ENCODE measurements at places on chromosomes 5 and 9.

- no peaks in the 10 kb centered on the region for H3K27me3 ChIP-seq
- H3K27ac ChIP-seq: no peak overlapping the region
- no peaks in the 10 kb centered on the region for H3K4me1 ChIP-seq
- no peak overlapping the region for H3K4me3 ChIP-seq
- no peaks in the 10 kb centered on the region for H3K36me3 ChIP-seq
Observed at GRCh38 chr9:18398038-18398437, 75.9 kb upstream of the ADAMTSL1 start.

DNA sequence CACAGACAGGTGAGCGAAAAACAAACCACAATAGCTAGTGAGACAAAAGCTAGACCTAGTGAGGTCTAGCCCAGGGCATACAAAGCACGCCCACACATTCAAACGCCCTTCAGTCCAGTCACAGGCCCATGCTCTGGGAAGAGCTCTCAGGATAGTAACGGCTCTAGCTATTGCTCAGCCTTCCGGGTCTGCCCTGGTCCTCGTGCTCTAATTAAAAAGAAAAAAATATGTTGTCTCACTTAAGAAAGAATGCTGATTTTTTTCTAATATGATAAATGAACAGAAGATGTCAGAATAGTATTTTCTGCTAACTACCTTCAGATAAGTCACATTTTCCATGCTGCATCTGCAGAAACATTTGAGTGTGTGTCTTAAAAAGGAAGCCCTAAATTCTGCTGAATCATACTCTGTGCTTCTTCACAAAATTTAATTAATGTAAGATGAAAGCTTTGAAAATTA lies 94.5 kb downstream of the PLPP1 start:
- H3K4me1 ChIP-seq: peaks cover 47% of the 10 kb centered on the region
- H3K27me3 ChIP-seq: no peaks in the 10 kb centered on the region
- peak overlapping the region; percentile 12 for H3K4me3 ChIP-seq
- peaks cover 28% of the 10 kb centered on the region for H3K36me3 ChIP-seq
- peak; percentile 17 for DNase-seq

DNA sequence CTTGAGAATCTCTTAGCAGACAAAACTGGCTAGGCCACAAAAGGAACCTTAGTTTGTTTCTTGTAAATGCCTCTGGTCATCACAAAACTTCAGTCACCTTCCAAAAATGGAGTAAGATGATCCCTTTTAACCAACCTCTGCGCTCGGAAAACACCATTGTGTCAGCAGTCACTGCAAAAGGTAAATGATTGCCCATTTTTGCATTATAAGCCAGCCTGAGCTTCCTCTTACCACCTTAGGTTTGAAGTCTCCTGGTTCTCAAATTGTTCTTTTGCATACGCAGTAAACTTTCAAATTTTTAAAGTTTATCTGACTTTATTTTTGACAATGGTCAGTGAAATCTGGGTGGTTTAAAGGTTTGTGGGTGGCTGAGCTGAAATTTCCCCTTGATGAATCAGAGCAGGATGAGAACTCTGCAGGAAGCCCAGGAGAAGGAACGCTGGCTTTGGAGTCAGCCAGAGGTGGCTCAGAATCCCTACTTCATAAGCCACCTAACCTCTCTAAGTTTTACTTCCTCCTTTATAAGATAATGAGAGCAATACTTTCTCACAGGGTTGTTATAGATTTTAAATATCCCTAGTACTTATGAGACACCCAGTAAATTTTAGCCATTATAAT lies 131.4 kb downstream of the MED10 start:
- DNase-seq: no peak
- H3K27ac ChIP-seq: no peak overlapping the region
- H3K4me1 ChIP-seq: no peaks in the 10 kb centered on the region
- no peaks in the 10 kb centered on the region for H3K36me3 ChIP-seq

GRCh38 chr5:110951373-110951791 lies 120.1 kb upstream of the TSLP start:
- no peak overlapping the region for H3K4me3 ChIP-seq
- no peaks in the 10 kb centered on the region for H3K36me3 ChIP-seq
- H3K27ac ChIP-seq: no peak overlapping the region
- peaks cover 8% of the 10 kb centered on the region for H3K27me3 ChIP-seq

GRCh38 chr5:58094031-58094430 lies 365.9 kb downstream of the PLK2 start:
- no peak for DNase-seq
- no peaks in the 10 kb centered on the region for H3K4me1 ChIP-seq
- H3K27me3 ChIP-seq: no peaks in the 10 kb centered on the region
- no peaks in the 10 kb centered on the region for H3K36me3 ChIP-seq
- no peak overlapping the region for H3K4me3 ChIP-seq
- no peak overlapping the region for H3K27ac ChIP-seq

All from activated naive CD8-positive, alpha-beta T cell treated with anti-CD3 and anti-CD28 coated beads, Interleukin-2, amount 50 U/mL, for 24 hours (primary cell).